ENCODE measurements at places on chromosomes 1 and 21.

DNA sequence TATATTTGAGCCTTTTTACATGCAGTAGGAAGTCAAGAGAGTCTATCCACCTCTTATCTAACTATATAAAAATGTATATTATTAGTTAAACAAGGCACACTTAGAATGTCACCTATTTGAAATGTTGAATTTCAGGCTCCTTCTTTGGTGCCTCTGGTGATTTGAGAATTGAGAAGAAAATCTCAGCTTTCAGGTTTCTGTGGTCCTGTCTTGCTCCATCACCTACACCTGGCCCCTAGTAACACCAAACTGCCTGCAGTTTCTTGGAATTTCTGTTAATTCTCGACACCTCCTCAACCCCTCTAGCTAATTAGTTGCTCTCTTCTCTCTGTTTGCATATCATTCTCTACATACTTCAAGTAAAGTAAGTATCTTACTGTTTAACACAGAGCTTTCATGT is 54.9 kb upstream of the WNT2B start:
- DNase-seq: no peak

DNA sequence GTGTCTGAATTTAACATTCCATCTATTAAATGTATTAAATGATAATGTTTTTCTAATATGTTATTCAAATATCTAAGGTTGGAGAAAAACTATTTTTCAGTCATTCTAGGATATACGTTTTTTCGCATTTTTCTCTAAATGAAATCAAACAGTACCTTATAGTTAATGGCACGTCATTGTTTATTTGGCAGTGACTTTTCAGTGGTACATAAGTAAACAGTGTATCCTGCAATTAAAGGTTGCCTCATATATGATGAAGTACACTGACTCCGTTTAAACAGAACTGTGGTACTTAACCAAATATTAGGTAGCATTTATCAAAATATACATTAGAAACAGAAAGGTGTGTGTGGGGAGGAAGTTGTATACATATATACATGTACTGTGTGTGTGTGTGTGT is 79.2 kb downstream of the EPS15 start:
- DNase-seq: no peak

GRCh38 chr21:20527731-20528460 is 470.3 kb upstream of the NCAM2 start:
- DNase-seq: no peak

- no peak for DNase-seq
These were observed 2.6 kb downstream of the RCC1 start for GRCh38 chr1:28508435-28508754.

DNA sequence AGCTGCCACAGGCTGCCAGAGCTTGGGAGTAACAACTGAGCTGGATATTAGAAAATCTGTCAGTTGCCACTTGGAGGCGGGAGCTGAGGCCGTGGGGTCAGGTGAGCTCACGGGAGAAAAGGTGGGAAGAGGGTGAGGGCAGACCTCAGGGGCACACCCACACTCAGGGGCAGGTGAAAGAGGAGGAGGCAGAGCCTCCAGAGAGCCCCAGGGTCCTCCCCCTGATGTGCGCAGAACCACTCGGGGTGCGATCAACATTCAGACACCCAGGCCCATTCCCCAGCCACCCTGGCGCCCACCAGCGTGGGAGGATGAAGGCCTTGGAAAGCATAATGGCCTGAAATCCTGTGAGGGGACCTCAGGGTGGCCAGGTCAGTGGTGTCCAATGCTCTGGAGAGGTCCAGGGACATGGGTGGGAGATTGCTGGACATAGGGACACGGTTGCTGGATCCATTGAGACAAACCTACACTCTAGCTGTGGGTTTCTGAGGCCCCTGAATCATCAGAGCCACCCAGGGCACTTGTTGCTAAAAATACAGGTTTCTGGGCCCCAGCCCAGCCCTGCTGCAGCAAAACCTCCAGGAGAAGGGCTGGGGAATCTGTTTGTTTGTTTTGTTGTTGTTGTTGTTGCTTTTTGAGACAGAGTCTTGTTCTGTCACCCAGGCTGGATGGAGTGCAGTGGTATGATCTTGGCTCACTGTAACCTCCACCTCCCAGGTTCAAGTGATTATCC is 49.4 kb upstream of the GPR153 start:
- DNase-seq: no peak

- DNase-seq: no peak
These were observed 692 bp downstream of the SORT1 start for GRCh38 chr1:109396871-109397580.

DNA sequence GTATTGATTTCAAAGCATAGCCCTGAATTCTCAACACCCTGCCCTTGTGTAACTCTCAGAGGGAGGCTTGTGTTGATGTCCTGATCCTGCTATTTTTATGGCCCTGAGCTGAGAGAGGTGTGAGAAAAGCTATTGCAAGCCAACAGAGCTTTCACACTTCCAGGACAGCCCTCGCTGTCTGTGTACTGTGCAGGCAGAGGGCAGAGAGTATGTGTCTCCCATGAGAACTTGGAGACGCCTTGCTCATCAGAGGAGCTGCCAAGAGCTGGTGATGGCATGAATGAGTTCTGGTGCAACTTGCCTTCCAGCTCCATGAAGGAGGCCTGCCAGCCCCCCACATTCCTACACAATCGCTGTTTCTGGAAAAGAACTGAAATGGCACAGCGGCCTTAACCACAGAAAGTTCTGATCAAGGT is 144.1 kb upstream of the AJAP1 start:
- DNase-seq: no peak

DNA sequence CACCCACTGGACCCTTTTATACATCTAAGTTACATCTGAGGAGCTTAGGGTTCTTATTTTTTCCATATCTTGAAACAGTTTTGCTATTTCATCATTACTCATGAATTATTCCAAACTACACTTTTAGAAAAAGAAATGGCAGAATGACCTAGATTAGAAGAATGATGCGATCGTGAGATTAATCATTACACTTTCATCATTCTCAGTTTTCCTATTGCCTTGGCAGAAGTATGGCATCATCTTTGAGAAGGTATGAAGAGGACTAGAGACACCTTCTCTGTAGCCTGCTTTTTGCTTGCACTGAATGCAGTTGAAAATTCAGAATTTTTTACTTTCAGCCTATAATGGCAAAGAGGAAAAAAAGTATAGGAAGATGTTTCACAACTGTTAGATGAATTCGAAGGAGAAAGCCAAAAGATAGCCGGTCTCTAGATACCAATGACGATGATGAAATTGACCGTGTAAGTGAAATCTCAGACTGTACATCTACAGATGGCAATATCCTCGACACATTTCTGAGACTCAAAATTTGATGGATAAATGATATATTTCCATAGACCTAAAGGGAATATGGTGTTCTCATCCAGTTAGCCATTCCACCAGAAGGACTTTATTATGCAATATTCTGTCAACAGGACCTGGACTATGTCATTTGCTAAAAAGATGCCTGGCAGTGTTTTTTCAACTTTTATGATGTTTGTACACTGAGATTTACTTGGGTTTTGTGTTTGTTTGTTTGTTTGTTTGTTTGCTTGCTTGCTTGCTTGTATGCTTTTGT is 191.8 kb downstream of the TOMM20 start:
- DNase-seq: no peak

GRCh38 chr1:61865646-61866220 is 123.5 kb downstream of the PATJ start:
- no peak for DNase-seq

GRCh38 chr1:218633238-218633988 is 288.3 kb downstream of the TGFB2 start:
- DNase-seq: no peak

DNA sequence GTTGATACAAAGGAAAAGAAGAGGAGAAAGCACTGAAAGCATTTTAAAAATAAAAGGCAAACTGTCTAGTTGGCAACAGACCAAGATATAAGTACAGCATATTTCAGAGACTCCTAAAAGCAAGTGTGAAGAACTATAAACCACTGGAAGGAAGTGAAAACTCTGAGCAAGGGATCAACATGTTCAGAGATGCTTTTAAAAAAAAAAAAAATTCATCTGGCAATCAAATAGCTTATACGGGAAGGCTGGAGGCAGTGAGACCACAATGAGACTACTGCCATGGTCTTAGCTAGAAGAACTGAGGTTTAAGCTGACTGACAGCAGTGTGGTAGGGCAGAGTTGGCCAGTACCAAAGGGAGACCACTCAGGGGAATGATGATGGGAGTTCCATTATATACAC is 124.3 kb downstream of the VAV3 start:
- DNase-seq: no peak

GRCh38 chr1:198272492-198272891 is 115.7 kb downstream of the NEK7 start:
- DNase-seq: no peak

- no peak for DNase-seq
These were observed 409.1 kb downstream of the SETD4 start for GRCh38 chr21:35651196-35651595.

- no peak for DNase-seq
These were observed 50.9 kb upstream of the GALNT2 start for GRCh38 chr1:230016159-230016558.

GRCh38 chr1:232965912-232966217 is 15.5 kb downstream of the NTPCR start:
- no peak for DNase-seq

DNA sequence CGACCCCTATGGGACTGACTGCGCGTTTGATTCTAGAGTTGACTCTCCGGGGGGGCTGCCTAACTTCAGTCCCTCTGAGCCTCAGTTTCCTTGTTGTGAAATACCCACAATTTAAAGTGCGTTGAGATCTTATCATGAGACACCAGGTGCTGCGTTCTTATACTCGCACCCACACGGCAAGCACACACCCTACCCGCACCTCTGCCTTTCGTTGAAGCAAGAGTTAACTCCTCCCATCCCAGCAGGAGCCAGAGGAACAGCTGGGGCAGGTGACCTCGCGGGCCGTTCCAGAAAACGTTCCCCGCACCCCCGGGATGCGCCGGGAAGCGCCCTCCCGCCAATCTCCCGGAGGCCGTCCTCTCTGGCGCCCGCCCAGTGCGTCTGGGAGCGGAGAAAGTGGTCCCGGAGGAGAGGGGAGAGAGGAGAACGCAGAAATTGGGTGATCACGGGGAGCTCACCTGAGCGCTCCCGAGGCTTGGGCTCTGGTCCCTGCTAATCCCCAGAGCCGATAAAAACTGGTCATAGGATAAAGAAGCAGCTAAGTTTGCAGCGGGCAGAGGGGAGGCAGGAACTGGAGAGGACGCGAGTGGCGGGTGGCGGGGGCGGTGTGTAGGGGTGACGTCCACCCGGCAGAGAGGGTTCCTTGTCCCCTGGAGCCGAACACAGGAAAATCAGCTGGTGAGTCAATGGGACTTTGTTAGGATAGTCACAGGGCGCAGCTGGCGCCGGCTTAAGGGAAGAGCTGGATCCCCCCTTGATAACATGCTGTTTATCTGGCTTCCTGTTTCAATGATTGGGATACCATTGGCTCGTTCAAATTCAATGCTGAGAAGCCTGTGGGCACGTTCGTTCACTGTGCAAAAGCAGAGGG is 869 bp downstream of the NAV1 start:
- DNase-seq: no peak

DNA sequence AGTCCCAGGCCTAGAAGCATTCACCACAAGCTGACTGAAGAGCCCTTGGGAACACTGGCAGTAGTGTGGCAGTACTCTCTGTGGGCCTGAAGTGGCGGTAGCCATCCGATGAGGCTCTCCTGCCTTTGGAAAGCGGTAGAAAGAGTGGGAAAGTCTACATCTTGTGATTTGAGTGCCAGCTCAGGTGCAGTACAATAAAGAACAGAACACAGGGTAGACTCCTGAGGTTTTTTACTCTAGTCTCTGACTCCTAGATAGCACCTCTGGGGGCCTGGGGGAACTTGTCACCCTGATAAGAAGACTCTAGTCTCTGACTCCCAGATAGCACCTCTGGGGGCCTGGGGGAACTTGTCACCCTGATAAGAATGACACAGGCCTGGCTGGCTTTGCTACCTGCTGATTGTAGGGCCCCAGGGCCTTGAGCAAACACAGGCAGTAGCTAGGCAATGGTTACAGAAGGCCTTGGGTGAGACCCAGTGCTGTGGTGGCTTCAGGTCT is 18.0 kb upstream of the IL20 start:
- no peak for DNase-seq

DNA sequence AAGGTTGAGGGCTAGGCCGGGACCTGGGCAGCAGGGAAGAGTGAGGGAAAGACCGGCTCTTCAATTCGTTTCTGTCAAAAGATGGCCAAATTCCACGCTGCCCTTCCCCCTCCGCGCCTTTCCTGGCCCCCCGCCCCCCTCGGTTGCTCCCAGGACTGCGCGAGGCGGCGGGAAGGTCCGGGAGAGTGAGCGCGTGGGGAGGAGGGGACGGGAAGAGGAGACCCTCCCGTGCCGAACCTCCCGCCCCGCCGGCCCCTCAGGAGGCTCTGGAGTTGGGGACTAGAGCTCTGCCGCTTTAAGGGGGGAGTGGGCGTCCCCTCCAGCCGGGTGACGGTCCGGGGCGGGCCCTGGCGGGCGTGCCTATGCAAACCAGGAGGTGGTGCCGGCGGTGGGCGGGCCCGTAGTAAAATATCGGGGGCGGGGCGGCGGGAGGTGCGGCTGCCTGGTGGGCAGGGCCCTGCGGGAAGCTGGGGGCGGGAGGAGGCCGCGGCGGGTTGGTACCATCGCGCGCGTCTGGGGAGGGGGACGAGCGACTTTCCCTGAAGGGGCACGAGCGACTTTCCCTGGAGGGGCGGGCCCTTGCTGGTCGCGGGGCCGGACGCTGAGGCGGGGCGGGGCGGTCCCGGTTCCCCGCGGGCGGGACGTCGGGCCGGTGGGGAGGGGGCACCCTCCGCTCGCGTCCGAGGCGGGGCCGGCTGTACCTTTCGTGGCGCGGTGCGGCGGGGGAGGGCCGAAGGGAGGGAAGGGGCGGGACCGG is 58.2 kb downstream of the BCL9 start:
- peak; percentile 97 for DNase-seq

DNA sequence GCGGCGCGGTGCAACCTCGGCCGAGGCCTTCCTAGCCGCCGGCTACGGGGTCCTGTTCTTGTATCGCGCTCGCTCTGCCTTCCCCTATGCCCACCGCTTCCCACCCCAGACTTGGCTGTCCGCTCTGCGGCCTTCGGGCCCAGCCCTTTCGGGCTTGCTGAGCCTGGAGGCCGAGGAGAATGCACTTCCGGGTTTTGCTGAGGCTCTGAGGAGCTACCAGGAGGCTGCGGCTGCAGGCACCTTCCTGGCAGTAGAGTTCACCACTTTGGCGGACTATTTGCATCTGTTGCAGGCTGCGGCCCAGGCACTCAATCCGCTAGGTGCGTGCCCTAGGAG is 379 bp downstream of the PPCS start:
- DNase-seq: peak; percentile 49

GRCh38 chr1:55282058-55282457 is 66.9 kb upstream of the USP24 start:
- no peak for DNase-seq

DNA sequence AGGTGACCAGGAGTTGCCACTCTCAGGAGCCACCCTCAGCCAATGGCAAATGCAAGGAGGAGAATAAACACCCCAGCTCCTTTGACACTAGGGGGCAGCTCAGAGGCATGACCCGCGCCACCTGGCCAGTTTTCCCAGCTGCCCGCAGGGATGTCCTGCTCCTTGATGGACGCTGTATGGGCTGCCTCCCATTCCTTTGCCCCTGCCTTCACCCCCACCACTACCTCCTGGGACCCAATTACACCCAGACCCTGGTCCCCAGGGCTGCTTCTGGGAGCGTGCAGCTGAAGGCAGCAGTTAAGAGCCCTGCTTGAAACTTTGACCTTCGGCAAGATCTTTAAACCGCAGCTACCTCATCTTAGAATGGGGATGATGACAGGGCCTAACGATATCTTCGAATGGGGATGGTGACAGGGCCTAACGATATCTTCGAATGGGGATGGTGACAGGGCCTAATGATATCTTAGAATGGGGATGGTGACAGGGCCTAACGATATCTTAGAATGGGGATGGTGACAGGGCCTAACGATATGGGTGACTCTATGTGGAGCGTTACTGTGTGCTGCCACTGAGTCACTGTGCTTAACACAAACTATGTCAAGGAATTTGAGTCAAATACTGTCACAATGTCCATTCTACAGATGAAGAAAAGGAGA is 163.0 kb upstream of the KAZN start:
- DNase-seq: no peak

Data from activated gamma-delta T cell treated with Interleukin-2 at 50 U/mL for 16 hours (primary cell).